ENCODE measurements at places on chromosomes 7 and 10. TPM values are rescaled to one million over a fixed set of nuclear protein-coding genes. Genes with fewer than 3 reads are reported as not detected.

MEOX2 gene
- total RNA-seq: under 0.01 TPM

NDUFB8 gene
- 98.3 TPM for total RNA-seq

SKIDA1 gene
- total RNA-seq: 0.56 TPM

BTBD16 gene
- total RNA-seq: not detected

HOXA7 gene
- 0.18 TPM for total RNA-seq

DNA sequence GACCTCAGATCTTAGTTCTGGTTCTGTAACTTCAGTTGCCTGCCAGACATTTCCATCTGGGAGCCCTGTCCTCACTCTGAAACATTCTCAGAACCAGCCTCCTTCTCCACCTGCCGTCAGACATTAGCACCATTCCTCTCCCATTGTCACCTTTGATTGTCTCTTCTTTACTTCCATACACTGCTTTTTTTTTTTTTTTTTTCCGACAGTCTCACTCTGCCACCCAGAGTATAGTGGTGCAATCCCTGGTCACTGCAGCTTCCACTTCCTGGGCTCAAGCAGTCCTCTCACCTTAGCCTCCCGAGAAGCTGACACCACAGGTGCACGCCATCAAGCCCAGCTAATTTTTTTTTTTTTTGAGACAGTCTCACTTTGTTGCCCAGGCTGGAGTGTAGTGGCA lies 21.1 kb upstream of the HIPK2 start:
- DNase-seq: no peak

- DNase-seq: peak; percentile 22
Observed at GRCh38 chr10:74460812-74461211, 309.8 kb downstream of the ADK start.

DNA sequence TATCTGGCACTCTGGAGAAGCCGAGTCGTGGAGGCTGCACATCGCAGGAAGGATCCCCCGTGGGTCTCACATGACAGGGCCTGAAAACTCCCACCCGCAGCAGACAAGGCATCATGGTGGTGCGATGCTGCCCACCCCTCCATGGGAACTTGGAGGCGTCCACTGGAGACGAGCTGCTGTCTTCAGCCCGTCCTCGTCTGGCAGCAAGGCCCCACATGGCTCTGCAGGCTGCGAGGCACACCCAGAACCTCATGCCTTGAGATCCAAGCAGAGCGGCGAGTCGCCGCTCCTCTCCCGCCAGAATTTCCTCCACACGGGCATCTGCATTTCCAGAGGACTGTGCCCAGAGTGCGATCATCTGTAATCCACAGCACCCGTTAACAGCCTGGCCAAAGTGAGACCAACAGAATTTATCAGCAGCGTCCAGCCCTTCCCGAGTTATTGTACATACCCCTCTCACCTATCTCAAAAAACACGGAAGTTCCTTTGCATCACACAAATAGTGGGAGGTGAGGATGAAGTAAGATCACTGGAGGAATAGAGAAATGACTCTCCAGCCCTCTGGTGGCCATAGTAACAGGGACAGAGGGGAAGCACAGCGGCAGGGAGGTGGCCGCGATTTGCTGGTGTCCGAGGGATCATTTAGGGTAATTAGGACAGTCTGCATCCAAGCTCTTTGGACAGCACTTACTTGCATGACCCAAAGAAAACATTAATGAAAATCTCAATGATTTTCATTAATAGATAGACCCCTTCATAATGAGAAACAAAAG lies 292.4 kb downstream of the USP6NL start:
- no peak for DNase-seq

- DNase-seq: peak; percentile 82
Observed at GRCh38 chr7:30032310-30033125, 4.3 kb downstream of the PLEKHA8 start.

DNA sequence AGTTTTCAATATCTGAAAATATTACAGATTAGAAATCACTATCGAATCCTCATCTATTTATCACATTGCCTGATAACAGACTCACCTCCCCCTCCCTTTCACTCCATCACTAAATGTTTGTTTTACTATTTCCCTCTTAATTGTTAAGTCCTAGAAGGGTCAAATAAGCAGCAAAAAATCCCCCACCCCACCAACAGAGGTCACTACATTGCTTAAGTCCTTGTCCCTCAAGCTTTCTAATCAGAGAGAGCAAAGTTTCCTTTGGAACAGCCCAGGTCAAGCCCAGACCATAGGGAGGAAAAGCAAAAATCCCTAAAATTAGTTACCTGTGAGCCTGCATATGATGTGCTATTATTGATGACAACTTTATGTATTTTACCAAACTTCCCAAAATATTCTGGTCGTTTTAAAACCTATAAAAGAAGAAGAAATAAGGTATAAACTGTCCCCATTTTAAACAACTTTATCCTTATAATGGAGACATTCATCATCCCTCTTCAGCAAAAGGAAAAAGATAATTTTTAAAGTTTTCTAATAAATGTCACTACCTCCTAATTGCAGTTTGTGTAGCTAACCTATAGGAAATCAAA lies 95.0 kb downstream of the CNOT4 start:
- peak; percentile 64 for DNase-seq

DNA sequence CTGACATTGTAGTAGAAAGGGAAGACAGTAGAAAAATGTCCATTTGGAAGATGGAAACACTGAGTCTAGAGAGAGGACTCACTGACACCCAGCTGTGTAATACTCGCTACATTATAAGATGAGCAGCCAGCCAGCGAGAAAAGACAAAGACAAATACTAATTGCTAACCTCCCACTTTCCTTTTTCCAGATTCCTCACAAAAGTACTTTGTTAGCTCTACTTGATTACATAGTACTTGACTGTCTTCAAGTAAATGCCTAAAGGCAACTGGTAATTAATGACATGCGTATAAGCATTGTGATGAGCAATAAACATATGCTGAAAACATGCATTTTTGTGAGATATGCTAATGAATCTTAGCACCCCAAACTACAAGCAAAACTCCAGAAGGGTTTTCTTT lies 363.1 kb downstream of the GPAM start:
- DNase-seq: no peak

DNA sequence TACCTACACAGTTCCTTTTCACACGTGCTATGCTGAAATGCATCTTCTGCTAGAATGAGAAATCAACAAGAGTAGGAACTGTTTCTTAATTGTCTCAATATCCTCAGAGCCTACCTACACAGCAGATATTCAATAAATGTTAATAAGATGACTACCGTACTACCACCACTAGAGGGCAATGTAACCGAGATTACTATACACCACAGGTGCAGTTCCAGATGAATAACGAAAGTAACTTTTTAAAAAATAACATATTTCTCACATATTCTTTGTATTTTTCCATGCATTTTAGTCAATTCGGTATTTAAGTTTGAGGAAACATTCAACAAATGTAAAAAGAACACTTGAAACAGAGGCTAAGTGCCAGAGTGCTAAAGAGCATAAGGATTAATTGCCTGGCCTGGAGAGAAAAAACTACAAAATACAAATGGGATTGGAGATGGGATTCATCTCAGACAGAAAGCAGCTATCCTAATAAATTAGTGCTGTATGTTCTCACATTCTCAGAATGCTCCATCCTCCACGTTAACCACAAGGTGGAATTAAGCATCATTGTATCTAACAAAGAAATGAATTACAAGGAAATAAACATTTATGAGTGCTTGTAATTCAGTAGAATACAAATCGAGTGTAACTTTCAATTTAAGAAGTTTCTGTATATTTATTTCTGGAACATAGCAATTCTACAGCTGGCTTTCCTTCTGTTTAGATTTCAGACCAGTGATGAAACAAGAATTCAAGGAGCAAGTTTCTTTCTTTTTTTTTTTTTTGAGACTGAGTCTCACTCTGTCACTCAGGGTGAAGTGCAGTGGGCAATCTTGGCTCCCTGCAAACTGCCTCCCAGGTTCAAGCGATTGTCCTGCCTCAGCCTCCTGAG lies 20.3 kb upstream of the HECTD2 start:
- peak; percentile 71 for DNase-seq

GRCh38 chr7:154183946-154184345 lies 131.7 kb downstream of the DPP6 start:
- DNase-seq: no peak

DNA sequence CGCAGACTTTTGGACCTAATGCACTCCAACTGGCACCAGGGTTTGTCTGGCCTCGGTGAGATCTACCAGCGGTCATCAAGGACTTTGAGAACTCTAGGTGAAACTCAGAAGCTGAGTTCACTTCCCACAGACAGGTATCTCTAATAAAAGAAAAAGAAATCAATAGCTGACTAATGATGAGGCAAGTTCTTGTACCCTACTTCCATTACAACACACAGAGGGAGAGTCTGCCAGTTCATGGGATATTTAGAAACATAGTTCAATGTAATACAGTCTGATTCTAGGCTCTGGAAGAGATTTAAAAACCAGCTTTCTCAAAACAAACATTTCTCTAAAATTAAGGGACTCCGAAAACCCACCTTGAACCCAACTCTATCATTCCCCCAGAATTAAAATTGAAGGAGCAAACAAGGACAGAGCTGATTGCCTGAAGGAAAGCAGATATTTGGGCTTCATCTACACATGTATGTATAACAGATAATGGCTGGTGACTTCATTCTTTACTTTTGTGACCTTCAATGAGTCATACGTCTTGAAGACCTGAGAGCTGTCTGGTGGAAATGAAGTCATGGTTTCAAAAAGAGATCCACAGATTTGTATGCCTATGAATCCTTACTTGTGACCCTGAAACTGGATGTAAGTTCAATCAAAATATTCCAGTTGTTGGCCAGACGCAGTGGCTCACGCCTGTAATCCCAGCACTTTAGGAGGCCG lies 2.7 kb upstream of the PNLIPRP1 start:
- DNase-seq: no peak

DNA sequence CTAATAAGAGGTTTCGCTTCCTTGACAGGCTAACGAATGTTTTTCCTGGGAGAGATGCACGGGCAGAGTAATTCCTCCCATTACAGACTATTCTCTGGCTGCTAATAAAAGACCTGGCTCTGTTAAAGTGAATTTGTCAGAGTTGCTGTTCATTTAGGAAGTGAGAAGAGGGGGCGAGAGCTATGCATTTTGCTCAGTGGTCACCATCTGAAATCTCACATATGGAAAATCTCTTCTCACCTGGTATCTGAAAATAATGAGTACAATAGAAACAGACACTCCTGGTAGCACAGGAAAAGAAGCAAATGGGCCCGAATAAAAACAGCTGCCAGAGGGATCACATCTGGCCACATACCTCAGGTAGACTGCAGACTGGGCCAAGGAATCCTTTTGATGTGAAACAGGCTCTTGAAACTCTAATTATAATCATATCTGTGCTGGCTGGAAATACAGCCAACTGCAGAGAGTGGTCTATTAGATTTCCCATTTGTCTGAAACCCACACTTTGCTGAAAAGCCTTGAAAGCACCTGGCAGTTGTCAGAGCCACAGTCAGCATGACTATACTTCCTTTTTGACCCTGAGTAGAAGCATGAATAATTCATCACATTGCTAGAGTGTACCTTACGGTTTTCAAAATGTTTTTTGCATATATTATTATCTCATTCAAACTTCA lies 33.6 kb downstream of the AOAH start:
- DNase-seq: no peak

- DNase-seq: no peak
Observed at GRCh38 chr10:73205890-73206289, 38.0 kb downstream of the FAM149B1 start.

GRCh38 chr7:149662591-149663095 lies 110.7 kb downstream of the ZNF467 start:
- peak; percentile 44 for DNase-seq

All from IMR-90 (cell line).